ENCODE measurements at places on chromosomes 16 and 17.

DNA sequence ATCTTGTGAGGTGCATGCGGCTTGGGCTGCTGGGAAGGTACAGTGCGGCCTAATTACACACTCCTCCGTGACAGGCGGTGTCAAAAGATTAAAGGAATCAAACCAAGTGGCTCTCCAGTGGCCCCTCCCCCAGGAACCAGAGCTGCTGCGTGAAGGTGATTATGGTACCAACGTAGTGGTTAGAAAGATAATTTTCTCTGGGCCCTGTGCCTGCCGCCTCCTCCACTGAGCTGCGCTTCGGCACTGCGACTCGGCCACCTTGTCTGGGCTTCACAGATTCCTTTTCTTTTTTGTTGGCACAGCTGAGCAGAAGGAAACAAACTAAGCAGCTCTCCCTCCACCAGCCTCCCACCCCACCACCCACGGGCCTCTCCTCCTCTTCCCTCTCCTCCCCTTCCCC lies 113.2 kb upstream of the SDK2 start:
- no peak for DNase-seq

GRCh38 chr17:37182786-37183465 lies 192.9 kb upstream of the C17orf78 start:
- DNase-seq, result no peak

GRCh38 chr17:65987988-65988387 lies 203.9 kb downstream of the CEP112 start:
- DNase-seq, result no peak

DNA sequence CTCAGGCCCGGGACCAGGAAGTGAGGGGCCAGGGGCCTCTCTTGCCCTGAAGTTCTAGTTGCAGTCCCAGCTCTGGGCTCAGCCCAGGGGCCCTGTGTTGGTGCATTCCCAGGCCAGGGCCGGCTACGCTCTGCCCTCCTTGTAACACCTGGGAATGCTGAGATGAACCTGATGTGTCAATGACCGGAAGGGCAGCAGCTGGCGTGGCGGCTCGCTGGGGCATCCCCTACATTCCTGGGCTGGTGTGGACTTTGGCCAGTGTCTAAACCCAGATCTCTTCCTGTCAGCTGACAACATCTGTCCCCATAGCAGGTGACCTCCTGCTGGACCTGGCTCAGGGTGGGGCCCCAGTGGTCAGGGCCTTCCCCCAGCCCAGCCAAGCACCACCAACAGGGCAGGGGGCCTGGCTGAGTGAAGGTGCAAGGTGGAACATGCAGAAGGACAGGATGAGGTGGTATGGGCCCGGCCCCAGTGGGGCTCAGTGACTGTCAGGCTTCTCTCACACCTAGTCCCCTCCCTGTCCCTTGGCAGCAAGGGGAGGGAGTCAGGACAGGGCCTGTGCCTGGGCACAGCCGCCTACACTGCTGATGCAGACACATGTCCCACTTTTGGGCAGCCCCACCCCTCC lies 15.9 kb downstream of the FAM83G start:
- no peak for DNase-seq

- DNase-seq, result no peak
Observed at GRCh38 chr16:89062389-89063345, 31.0 kb upstream of the ACSF3 start.

- no peak for DNase-seq
Observed at GRCh38 chr16:74450236-74450635, 29.0 kb upstream of the CLEC18B start.

DNA sequence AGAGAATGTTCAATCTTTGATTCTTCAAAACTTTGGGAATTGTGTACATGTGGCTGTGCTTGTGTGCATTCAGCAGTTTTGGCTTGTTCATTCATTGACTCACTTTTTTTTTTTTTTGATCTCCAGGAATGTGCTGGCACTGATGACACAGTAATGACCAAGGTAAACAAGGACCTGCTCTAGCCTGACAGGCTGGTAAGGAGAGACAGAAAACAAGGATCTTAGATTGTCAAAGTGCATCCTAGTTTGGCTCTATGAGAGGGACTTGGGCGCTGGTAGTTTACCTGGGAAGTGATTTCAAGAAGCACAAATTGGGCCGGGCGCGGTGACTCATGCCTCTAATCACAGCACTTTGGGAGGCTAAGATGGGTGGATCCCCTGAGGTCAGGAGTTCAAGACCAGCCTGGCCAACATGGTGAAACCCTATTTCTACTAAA lies 233.1 kb upstream of the WSCD1 start:
- no peak for DNase-seq

DNA sequence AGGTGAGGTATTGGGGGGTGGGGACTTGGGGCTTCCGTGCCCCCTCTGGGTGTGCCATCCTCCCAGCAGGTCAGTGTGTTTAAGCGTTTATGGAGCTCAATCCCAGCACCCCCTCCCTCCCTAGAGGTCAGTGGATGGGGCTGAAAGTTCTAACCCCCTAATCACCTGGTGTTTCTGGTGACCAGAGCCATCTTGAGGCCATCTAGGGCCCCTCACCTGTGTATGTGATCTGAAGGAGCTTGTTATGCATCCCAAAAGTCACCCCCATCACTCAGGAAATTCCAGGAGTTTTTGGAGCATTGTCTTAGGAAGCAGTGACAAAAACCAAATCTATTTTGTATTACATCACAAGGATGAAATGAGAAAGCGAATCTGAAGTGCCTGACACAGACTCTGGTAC lies 67.8 kb upstream of the NOL11 start:
- no peak for DNase-seq

DNA sequence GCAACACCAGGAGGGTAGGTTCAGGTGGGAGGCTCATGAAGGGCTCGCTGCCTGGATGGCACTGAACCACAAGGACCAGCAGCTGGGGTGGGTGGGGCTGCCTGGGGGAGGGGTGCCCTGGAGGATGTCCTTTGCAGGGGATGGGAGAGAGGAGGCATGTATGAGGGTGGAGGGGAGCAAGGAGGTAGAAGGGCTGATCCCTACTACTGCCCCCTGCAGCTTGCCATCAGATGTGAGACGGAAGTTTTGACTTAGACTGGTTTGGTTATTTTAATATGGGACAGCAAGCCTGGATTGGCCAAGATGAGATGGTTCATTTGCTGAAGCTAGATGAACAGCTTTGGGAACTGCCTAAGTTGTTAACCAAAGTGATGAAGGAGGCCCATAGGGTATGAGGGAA lies 115.9 kb downstream of the SEC14L1 start:
- no peak for DNase-seq

- DNase-seq, result no peak
Observed at GRCh38 chr17:74181341-74181740, 22.1 kb upstream of the RPL38 start.

GRCh38 chr16:12750554-12750918 lies 53.2 kb downstream of the CPPED1 start:
- no peak for DNase-seq

Data from stimulated activated CD4-positive, alpha-beta T cell treated with anti-CD3 and anti-CD28 coated beads, Interleukin-1b, Interleukin-23, amount 100 ng/mL, for 1 hour (primary cell).